Right ventricle myocardium superior (tissue), 1 donor: ENCODE measurements at places on chromosomes 4 and X.

GRCh38 chr4:41423117-41423516, 114.8 kb upstream of the LIMCH1 start:
- no peak for DNase-seq

- DNase-seq = no peak
Measured at GRCh38 chr4:25015012-25015411, 15.7 kb downstream of the LGI2 start.

GRCh38 chr4:39729557-39729956, 31.6 kb downstream of the UBE2K start:
- DNase-seq = no peak

DNA sequence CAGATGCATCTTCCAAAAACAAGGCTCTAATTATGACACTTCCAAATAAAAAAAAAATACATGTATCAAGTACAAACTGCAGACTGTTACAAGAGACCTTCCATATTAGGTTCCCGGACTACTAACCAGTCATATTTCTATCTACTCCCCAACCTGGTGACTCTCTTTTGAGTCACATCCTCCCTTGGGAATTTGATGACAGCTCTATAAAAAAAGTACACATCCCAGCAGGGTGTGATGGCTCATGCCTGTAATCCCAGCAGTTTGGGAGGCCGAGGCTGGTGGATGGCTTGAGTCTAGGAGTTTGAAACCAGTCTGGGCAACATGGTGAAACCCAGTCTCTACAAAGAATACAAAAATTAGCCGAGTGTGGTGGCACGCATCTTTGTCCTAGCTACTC, 14.9 kb downstream of the RPGR start:
- DNase-seq = no peak

DNA sequence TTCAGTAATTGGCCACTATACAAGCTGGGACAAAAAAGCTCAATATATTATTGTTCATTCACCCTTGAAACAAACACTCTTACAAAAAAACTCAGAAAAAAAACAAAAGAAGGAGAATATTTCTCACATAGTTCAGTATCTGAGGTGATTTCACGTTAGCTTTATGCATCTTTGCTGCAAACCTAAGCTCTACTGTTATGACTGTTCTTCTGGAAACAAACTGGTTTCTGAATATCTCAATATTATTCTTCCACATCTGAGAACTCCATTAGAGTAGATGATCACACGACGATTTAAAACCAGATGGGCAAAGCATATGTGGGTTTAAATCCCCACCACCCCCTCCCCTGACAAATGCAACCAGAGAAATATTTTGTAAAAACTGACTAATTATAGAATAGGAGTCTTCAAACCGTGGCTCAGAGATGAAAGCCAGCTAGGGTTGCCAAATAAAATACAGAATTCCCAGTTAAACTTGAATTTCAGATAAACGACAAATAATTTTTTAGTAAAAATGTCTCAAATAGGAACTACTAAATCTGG, 182.0 kb upstream of the FAM241A start:
- no peak for DNase-seq

DNA sequence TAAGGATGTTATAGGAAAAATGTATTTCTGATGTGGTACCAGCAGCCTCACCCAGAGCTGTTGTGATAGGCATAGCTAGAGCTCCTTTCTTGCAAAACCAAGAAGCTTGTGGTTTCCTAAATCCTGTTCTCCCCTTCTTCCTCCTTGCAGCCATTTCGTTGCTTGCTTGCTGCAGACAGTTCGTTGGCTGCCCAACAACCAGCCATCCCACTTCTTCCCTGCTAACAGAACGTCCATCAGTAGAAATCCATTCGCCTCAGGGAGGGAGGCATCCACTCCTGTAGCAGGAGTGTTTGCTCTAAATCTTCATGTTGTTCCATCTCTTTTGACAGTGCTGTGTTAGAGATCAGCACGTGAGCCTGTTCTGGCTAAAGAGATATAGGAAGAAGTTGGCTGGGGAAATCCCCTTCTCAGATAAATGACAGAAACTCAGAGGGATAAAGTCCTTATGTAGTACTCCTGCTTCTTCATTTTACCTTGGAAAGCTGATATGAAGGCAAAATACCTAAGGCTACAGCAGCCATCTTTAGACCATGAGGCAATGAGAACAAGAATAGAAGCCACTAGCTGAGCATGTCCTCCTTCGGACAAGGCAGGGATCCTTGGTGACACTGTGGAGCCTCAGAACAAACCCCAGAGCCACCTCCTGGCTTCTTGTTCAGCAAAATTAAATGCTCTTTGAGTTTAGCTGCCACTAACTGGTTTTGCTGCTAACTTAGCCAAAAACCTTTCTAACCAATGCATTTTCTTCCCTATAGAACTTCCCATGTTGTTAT, 68.4 kb upstream of the RELL1 start:
- no peak for DNase-seq

DNA sequence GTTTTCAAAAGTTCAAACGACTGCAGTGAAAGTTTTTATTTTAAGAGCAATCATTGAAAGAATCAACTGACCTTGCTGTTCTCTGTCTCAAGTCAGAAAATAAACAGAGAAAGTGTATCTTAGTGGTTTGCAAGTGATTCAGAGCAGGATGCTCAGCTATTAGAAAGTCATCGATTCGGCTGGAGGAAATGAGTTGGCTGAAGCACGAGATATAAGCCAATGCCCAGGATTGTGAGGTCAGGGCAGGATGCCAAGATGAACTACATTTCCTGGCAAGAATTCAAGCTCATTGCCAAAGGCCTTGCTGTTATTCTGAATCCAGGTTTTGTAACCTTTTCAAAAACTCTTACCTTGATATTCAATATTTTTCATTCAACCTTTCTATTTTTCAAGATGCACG, 541.4 kb upstream of the BOD1L1 start:
- DNase-seq = peak; percentile 38

GRCh38 chrX:53073115-53073586, 9.0 kb upstream of the TSPYL2 start:
- no peak for DNase-seq

DNA sequence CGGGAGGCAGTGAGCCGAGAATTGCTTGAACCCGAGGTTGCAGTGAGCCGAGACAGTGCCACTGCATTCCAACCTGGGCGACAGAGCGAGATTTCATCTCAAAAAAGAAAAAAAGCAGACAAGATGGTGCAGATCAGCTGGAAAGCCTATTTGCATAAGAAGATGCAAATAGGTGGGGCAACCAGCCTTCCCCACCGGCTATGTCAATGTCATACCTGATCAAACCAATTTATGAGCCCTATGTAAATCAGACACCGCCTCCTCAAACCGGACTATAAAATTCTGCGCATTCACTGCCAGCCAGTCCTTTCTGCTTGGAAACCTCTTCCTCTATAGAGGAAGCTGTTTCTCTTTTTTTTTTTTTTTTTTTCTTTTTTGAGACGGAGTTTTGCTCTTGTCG, 64.5 kb upstream of the CHRNA9 start:
- no peak for DNase-seq

GRCh38 chrX:45379236-45379635, 178.6 kb upstream of the DIPK2B start:
- no peak for DNase-seq

GRCh38 chr4:47838445-47838844, 578 bp upstream of the CORIN start:
- DNase-seq = no peak

GRCh38 chr4:166146806-166147540, 273.9 kb downstream of the TLL1 start:
- no peak for DNase-seq

GRCh38 chr4:102554992-102555391, 53.8 kb downstream of the NFKB1 start:
- DNase-seq = no peak

DNA sequence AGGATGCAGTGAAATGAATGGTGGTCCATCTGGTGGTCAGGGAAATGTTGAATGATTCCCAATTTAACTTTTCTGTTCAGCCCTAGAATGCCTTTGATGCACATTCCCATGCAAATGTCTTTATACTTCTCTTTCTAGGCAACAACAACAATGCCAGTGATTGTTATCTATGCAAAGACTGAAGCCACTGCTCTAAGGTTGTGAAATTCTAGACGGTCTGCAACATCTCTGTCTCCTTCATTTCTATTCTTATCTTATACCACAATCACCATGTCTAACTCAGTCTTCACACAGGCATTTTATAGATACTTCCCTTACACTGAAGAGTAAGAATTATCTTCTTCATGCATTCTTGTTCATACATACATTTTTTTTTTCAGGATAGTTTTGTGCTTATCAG, 84.5 kb downstream of the HPGD start:
- no peak for DNase-seq

DNA sequence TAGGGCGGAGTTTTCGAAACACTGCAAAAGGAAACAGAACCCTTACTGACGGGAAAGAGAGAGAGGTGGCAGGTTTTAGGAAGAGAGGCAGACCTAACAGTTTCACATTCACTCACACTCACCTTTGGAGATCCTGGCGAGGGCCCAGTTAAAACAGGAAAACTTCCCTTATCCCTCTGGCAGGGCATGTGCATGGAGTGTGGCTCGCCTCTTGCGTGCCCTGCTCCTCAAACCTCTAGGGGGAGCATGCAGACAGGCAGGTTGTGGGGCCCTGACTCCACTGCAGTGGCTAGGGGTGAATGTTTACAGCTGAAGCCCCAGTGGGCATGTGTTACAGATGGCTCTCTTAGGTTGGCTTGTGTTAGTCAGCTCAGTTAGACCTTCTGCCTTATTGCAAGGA, 451.5 kb downstream of the UBE2NL start:
- DNase-seq = no peak

- no peak for DNase-seq
Measured at GRCh38 chr4:92307181-92307580, 3.4 kb downstream of the GRID2 start.

DNA sequence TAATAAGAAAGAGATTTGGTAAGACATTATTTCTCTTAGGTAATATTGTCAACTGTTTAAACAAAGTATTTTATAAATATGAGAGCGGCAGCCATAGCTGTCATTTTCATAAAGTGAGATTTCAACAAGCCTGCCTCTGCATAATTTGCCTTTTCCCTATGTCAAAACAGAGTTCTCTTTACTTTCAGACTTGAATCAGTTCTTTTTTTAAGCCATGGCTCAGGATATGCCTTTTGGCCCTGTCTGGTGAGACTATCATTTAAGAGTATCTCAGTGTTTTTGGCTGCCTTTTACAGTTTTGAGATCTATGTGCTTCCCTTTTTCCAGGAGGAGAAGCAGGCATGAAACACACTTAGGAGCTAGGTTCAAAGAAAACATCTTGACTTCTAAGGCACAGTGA, 7.5 kb upstream of the GUCY1A1 start:
- DNase-seq = no peak

- DNase-seq = no peak
Measured at GRCh38 chr4:24924309-24924781, 11.5 kb upstream of the CCDC149 start.

GRCh38 chr4:32932156-32932555, 2212.0 kb downstream of the PCDH7 start:
- DNase-seq = no peak

DNA sequence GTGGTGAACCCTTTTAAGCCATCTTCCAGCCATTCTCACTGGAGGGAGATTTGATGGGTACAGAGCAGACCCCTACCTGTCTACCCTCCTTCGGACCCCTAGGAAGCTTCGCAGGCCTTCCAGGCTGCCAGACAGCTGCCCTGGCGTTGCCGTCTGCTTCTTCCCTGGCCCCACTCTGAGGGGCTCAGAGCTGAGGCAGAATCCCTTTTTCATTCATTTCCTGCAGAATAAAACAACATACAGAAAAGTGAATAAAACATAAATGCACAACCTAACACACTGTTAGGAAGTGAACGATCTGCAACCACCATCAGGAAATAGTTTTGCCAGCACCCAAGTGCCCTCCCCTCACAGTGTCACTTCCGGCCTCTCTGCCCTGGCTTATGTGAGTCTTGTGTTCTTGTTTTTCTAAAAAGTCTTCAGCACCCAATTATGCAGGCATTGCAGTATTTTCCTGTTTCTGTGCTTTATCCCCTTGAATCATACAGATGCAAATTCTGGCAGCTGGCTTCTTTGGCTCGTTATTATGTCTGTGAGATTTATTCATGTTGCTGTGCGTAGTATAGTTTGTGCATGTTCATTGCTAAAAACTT, 5.6 kb upstream of the ADD1 start:
- DNase-seq = peak; percentile 66

DNA sequence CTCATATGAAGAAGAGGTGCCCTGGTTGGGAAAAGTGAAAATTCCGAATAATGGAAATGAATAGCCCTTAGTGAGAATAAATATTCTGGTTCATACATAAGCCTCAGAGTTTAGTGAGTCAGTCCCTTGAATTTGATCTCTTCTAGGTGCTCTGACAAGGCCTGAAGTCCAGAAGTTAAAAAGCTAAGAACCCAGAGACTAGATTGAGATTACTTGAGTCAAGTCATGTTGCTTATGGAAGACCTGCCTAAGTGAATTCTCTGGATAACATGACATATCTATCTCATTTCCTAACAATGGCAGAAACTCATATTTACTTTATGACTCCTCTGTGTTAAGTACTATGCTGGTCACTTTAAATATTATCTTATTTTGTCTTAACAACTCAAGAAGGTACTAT, 10.5 kb upstream of the PRSS48 start:
- no peak for DNase-seq

GRCh38 chr4:109301651-109302360, 652 bp downstream of the COL25A1 start:
- no peak for DNase-seq

DNA sequence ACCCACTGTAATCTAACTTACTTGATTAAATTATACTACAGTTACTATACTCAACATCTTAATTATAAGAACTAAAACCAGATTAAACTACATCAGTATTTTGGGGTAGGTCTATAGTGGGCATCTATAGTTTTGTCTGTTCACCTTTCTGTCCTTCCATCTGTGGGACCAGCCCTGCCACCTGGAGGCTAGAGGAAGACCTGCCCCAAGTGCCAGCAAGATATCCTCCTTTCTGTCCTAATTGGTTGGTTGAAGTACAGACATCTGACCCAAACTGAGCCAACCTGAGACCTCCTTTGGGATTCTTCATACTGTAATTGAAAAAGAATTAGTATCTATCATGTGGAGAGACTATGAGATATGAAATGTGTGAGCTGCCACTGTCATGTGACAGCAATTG, 172.2 kb upstream of the TLL1 start:
- no peak for DNase-seq

DNA sequence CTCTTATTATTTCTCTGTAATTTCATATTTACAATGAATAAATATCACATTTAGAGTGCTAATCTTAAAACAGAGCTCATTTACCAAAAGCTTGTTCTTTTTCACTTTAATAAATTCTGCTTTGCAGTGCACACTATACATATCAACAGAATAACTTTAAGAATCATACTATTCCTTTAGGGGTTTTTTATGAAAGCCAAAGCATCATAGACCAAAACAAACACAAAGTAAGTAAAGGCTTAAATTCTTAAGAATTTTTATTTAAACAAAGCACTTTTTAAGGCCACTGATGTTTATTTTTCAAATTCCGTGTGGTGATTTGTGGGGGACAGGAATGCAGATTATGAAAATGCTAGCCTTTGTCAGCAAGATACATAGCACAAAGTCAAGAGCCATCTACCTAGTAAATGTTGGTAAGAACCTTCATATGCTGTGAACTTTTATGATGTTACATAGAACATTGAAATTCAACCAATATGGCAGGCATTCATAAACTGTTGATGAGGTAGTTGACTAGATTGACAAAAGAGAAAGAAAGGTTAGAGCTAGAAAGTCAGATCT, 17.8 kb downstream of the TIGD2 start:
- no peak for DNase-seq
